ENCODE measurements at places on chromosomes 2 and 18.

GRCh38 chr2:181858600-181858999 is 32.9 kb upstream of the ITPRID2 start:
- no peak for DNase-seq

GRCh38 chr2:170525566-170525900 is 189.6 kb upstream of the SP5 start:
- no peak for DNase-seq

- no peak for DNase-seq
Measured at GRCh38 chr18:57188851-57189557, 42.1 kb downstream of the BOD1L2 start.

- DNase-seq: no peak
Measured at GRCh38 chr2:214630402-214631045, 179.0 kb downstream of the BARD1 start.

GRCh38 chr2:62578803-62579640 is 73.0 kb upstream of the TMEM17 start:
- no peak for DNase-seq

DNA sequence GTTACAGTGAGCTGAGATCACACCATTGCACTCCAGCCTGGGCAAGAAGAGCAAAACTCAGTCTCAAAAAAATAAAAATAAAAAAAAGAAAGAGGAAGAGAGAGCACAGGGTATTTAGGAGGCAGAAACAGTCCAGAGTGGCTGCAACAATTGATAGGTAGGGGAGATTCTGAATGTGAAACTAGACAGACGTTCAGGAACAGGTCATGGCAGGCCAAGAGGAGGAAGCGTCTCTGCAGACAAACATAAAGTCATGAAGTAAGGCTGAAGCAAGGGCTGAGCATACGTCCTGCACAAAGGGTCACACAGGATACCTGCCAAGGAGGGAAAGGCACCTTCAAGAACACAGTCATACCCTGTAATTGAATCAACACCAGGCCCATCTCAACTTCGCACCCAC is 64.1 kb upstream of the ZNF532 start:
- no peak for DNase-seq

DNA sequence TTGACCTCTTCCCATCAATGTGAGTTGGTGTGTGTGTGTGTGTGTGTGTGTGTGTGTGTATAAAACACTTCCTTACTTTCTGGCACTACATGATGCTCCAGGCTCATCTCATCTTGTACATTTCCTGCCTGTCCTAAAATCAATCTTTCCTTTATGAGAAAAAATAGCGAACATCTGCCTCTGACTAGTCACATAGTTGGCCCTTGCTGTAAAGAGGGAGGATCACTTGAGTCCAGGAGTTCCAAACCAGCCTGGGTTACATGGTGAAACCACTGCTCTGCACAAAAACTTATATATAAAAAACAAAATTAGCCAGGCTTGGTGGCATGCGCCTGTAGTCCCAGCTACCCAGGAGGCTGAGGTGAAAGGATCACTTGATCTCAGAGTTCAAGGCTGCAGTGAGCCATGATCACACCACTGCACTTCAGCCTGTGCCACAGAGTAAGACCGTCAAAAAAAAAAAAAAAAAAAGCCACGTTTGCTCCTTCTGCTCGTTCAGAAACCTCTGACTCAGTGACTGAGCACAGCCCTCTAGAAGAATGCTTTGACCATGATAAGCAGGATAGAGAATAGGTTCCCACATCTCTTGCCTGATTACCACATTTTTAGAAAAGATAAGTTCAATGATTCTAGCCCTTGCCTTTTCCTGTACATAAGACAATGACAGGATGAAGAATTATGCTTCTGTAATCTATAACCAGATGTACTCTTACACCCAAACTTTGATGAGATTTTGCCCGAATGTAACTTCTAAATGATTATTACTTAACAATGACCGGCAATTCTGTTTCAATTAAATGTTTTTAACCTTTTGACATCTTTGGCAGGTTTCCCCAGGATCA is 45.2 kb upstream of the ST3GAL5 start:
- DNase-seq: peak; percentile 18

DNA sequence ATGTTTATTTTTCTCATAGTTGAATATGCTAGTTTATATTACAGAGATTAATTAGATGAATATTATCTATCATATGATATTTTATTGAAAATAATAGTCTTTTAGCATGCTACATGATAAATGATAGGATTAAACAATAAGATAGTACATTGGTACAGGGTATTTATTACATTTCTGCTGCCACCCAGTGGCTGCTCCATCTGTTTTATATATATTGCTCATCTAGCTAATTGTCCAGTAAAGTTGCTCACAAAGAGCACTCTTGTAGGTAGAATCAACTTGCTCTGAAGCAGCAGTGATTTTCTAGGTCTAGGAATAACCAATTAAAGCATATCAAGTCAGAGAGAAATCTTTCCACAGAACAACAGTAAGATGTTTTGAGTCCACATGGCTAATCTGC is 183.3 kb downstream of the ASXL3 start:
- DNase-seq: no peak

GRCh38 chr2:172627181-172627580 is 71.3 kb downstream of the PDK1 start:
- no peak for DNase-seq

DNA sequence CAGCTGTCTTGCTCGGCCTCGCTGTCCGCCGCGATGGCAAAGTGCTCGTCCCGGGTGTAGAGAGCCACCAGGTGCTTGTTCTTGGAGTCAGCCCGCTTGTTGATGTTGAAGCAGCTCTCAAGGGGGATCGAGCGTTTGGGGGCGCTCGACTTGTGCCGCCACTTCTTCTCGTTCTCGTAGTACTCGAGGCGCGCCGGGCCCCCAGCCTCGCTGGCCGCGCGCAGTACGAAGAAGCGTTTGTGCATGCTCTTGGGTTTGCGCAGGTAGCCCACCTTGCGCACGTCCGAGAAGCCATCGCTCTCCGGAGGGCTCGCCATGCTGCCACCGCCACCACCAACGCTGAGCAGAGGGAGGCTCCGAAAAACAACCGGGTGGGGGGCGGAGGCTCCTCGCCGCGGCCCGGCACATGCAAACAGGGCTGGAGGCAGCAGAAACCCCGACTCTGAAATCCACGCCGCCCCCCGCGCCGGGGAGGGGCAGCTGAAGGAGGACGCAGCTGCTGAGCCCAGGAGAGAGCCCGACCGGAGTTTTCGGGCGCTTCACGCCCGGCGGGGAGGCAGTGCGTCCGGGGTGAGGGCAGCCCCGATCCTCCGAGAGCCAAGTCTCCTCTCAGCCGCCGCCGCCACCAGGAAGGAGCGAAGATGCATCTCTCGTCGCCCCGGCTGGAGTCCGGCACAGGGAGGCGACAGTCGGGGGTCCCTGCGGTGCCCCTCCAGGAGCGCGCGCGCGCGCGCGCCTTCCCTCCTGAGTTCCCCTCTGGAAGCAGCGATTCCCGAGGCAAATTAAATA is 1.0 kb downstream of the IRS1 start:
- peak; percentile 50 for DNase-seq

- no peak for DNase-seq
Measured at GRCh38 chr2:1757567-1757966, 13.3 kb upstream of the PXDN start.

DNA sequence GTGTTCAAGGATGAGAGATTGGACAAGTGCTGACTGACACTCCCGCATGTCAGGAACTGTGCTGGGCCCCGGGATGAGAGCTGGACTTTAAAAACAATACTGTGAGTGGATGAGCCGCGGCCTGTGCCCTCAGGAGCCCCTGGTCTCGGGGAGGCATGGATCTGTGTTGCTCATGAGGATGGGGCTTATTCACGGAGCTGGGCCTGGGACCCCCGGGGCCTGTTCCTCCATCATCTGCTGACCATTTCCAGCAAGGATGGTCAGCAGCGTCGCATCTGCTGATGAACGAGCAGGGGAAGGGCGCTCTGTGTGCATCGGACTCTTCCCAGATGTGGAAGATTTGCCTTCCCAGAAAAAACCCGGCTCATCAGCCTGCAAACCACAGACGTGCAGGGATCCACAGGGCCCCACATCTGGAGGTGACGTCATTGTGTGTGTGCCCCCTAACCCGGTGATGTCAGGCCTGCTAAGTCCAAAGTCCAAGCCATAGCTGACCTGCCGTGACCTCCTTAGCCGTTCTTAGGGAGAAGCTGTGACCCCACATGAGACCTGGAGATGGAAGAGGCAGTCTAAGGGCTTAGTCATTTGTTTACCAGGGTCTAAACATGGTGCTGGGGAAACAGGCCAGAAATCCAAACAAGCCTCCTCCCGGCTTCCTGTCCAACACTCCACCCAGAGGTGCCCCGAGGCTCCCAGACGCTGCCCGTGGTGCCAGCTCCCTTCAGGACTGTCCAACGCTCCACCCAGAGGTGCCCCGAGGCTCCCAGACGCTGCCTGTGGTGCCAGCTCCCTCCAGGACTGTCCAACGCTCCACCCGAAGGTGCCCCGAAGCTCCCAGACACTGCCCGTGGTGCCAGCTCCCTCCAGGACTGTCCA is 143.9 kb downstream of the PXDN start:
- DNase-seq: no peak

DNA sequence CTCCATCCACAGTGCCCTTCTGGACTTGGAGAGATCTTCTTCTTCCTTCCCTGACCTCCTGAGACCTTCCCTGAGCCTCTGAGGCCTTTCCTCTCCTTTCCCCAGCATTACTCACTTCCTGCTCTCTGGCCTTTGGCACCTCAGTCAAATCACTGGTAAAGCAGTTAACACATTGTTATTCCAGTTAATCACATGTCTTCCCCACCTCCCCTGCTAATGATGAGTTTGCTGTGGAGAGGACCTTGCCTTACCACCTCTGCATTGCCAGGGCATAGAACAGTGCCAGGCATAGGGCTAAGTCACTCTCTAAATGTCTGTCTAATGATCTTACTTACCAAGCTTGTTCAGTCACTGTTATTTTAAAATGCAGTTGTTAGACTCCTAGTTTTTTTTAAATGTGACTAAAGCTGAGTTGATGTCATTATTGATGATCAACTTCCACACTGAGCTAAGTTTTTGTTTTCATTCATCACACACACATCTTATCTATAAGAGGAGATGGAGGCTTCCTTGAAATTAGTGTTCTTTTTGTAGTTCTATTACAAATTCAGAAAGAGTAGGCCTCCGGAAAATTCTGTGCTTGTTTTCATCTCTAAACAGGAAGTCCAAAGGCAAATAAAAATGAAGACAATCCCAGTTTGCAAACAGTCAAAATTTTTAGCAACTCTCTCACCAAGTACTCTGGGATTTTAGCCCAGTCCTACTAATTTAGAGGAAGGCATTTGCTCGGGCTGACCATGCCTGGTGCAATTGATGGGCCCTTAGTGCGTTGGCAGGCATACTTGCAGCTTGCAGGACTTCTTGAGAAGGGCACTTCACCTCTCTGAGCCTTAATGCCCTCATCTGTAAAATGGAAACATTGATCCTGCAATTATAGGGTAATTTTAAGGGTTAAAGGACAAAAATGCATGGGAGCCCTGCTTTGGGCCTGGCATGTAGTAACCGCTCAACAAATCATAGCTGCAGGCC is 113.7 kb upstream of the SPRED2 start:
- peak; percentile 2 for DNase-seq

- DNase-seq: no peak
Measured at GRCh38 chr2:166125557-166125956, 2.3 kb downstream of the SCN1A start.

- no peak for DNase-seq
Measured at GRCh38 chr2:98776136-98776535, 45.2 kb upstream of the MGAT4A start.

DNA sequence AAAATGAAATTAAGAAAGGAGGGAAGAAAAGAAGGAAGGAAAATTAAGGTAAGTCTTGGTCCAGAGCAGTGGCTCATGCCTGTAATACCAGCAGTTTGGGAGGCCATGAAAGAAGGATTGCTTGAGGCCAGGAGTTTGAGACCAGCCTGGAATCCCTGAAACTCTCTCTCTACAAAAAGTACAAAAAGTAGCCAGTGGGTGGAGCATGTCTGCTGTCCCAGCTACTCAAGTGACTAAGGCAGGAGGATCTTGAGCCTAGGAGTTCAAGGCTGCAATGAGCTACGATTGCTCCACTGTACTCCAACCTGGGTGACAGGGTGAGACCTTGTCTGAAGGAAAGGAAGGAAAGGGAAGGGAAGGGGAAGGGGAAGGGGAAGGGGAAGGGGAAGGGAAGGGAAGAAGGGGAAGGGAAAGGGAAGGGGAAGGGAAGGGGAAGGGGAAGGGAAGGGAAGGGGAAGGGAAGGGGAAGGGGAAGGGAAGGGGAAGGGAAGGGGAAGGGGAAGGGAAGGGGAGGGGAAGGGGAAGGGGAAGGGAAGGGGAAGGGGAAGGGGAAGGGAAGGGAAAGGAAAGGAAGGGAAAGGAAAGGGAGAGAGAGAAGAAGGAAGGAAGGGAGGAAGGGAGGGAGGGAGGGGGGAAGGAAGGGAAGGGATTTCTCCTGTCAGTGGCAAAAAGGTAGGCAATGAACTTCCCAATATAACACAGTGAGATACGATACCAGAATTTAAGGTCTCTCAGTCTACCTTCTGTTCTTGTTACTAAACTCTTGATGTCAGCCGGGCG is 412.8 kb downstream of the CMPK2 start:
- no peak for DNase-seq

- no peak for DNase-seq
Measured at GRCh38 chr2:19632403-19632991, 269.3 kb downstream of the TTC32 start.

DNA sequence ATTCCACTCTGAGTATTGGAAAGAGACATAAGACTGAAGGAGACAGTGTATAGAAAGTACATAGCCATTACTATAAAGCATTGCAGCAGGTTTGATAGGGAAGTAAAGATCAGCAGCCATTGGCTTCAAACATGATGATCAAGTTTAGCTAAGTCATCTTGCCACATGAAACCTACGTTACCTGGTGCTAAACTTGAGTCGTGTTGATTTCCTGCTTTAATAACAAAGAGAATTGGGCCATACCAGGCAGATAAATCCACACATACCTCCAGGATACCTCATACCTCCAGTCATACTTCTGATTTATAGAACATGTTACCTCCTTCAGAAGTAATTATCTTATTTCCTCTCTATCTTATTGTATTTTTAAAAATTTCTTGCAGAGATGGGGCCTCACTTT is 10.3 kb upstream of the KYNU start:
- DNase-seq: no peak

DNA sequence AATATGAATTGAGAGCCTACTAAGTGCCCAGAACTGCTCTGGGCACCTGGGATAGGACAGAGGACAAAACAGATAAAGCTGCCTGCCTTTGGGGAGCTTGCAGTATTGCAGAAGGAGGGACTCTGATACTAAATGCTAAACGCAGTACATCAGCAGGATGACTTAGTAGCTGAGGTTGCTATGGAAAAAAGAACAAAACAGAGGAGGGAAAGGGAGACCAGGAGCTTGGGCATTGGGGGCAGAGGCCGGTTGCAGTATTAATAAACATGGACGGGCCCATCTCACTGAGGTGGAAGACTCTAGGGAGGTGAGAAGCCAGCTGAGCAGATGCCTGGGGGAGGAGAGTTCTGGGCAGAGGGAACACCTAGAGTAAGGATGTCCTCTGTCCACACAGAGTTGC is 66.1 kb upstream of the SP3 start:
- no peak for DNase-seq

- DNase-seq: no peak
Measured at GRCh38 chr2:239579081-239579480, 178.3 kb upstream of the HDAC4 start.
